Sigmoid colon (tissue), 7 donors: ENCODE measurements at places on chromosomes 13 and 19. TPM values are rescaled to one million over a fixed set of nuclear protein-coding genes. Genes with fewer than 3 reads are reported as not detected.

DNA sequence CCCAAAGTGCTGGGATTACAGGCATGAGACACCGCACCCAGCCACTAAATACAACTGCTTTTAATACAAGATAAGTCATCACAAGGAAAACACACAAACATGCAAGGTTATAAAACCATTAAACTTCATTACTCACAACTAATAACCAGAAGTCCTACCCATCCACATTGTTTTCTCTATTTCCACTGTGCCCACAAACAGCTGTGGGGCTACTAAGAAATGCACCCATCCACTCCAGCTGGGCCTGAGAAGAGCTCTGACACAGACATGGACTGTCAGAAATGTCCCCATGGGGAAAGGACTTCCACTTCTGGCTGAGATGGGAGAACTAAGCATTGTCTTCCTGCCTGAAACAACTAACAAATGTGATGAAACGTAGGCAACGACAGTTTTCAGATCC is 17.2 kb downstream of the SAFB2 start:
- no peak overlapping the region for H3K4me3 ChIP-seq
- H3K27ac ChIP-seq: no peak overlapping the region
- no peak for DNase-seq
- peaks cover 34% of the 10 kb centered on the region for H3K36me3 ChIP-seq
- H3K27me3 ChIP-seq: no peaks in the 10 kb centered on the region

DNA sequence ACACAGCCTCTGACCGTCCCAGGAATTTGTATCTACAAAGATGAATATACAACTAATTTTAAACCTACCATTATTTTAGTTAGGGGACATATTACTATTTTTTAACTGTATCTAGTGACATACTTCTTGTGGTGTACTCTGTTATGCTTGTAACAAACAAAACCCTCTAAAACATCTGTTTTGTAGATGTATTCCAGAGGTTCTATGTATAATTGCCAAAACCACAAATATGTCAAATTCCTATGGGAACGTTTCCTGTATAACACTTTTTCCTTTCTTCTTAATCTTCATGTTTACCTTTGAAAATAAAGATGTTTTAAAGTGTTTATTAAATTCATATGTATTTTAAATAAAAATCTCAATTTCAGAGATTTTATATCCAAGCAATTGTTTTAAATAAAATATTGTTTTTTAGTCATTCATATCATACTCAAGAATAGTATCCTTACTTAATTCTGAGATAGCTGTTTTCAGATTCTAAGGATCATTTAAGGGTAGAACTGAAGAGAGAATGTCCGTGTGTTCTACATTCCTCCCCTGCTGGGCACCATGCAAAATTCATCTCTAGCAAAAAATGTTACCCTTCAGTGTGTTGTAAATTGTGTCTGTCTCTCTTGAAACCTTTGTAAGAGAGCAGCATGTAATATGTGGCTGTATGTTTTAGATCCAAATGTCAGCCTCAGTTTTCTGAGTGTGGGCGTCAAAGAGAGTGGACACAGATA is 1327.7 kb downstream of the EFNB2 start:
- no peaks in the 10 kb centered on the region for H3K27me3 ChIP-seq
- DNase-seq: no peak

- no peaks in the 10 kb centered on the region for H3K36me3 ChIP-seq
- DNase-seq: peak; percentile 13
- peaks cover 46% of the 10 kb centered on the region for H3K27me3 ChIP-seq
These were observed 9.8 kb downstream of the CHST8 start for GRCh38 chr19:33631609-33631973.

DOCK6 gene
- total RNA-seq: 17.1 TPM

LIM2 gene
- total RNA-seq: not detected

DNA sequence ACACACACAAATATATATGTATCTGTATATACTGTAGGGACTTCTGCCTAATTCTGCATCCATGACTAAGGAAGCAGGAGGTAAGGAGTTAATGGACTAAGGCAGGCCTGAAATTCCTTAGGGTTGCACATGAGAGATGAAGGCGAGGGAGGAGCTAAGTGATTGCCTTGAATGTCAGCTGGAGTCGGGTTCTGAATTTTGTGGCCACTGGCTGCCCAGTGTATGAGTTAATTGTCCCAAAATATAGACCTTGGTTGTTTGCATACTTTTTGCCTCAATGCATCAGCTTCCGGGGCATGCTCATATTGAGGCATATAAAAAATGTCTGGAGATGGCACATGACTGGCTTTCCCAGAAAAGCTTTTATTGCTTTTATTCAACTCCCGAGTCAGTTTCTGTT is 245.5 kb downstream of the TDRD3 start:
- no peak for DNase-seq
- H3K36me3 ChIP-seq: no peaks in the 10 kb centered on the region
- no peak overlapping the region for H3K4me3 ChIP-seq
- H3K27ac ChIP-seq: no peak overlapping the region
- no peaks in the 10 kb centered on the region for H3K4me1 ChIP-seq

GRCh38 chr13:85441975-85442374 is 357.2 kb downstream of the SLITRK6 start:
- H3K4me1 ChIP-seq: no peaks in the 10 kb centered on the region
- no peak for DNase-seq
- H3K36me3 ChIP-seq: no peaks in the 10 kb centered on the region
- no peak overlapping the region for H3K27ac ChIP-seq
- no peaks in the 10 kb centered on the region for H3K27me3 ChIP-seq

- H3K27me3 ChIP-seq: no peaks in the 10 kb centered on the region
- no peak overlapping the region for H3K4me3 ChIP-seq
- peak overlapping the region; percentile 50 for H3K27ac ChIP-seq
- no peaks in the 10 kb centered on the region for H3K36me3 ChIP-seq
These were observed 807.1 kb downstream of the DIAPH3 start for GRCh38 chr13:59356607-59357006.

EHD2 gene
- total RNA-seq: 70.2 TPM

DNA sequence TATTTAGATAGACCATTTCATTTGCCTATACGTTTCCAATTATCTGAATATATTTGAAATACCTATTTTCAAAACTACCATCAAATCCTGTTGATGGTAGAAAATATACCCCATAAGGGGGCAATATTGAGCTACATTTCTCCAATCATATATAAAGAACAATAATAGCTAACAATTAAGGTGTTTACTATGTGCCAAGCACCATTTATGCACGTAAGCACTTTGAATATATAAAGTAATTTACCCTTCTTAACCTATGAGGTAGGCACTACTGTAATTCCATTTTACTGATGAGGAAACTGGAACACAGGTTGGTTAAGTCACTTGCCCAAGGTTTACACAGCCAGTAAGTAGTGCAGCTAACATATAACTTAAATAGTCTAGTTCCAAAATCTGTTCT is 79.2 kb downstream of the UBL3 start:
- no peak overlapping the region for H3K4me3 ChIP-seq
- peaks cover 12% of the 10 kb centered on the region for H3K36me3 ChIP-seq
- DNase-seq: no peak
- H3K4me1 ChIP-seq: no peaks in the 10 kb centered on the region
- no peak overlapping the region for H3K27ac ChIP-seq

DNA sequence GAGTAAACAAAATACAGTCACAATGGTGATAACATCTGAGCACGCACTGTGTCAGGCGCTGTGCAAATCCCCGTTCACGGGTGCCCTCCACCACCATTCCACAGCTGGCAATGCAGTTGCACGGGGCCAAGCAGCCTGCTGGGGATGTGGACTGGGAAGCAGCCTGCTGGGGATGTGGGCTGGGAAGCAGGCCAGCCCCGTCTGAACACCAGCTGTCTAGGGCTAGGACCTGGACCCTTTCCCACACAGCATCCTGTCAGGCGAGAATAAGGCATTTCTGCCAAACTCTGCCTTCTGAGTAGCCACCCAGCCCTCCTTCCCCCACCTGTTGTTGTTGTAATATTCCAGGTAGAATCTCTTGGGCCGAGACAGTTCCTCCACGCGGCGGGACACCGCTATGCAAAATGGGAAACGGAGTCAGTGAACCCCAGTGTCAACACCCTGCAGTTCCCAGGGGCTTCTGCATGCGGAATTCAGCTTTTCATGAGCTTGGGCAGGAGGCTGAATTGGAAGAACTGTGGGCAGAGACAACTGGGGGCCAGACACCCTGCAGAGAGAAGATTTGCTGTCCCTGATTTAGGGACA is 27.8 kb upstream of the MIER2 start:
- DNase-seq: peak; percentile 86
- H3K4me1 ChIP-seq: no peaks in the 10 kb centered on the region
- no peak overlapping the region for H3K4me3 ChIP-seq
- H3K27me3 ChIP-seq: peaks cover 44% of the 10 kb centered on the region

ZNF793 gene
- 6.1 TPM for total RNA-seq

POSTN gene
- total RNA-seq: 33.2 TPM

NFKBIB gene
- total RNA-seq: 13.8 TPM

DNA sequence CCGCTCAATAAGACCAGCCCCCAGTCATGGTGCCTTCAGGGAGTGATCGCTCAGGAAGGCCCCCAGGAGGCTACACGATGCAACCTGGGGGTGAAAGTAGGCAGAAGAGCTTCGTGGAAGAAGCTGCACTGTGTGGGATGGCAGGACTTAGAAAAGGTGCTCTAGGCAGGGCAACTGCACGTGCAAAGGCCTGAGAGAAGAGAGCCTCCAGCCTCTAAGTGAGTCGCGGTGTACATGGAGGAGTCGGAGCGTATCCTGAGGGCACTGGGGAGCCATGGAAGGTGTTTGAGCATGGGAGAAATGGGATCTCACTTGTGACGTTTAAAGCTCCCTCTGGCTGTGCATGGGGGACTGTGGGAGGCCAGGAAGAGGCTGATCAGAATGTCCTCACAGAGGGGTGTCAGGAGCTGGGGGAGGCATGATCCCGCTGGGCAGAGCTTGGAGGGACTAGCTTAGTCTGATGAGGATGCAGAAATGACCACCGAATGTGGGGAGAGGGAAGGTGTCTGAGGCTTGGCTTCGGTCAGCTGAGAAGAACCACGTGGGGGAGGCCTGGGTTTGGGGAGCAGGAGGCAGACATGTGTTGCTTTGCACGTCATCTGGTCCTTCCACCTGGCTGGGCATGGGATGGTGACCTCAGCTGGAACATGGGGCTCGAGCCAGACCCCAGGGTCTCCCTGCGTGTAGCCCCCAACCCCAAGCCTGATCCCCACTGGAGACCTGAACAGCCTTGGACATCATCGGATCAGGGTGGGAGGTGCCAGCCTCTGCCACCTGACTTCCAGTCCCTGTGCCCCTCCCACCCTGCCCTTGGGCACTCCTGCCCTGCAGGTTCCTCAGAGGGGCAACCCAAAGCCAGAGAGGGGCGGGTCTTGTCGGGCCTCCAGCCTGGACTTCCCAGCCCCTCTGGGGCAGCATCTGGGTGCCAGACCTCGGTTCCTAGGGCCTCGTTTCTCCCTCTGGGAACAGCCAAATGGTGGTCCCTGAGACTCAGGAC is 1.1 kb downstream of the APC2 start:
- H3K36me3 ChIP-seq: no peaks in the 10 kb centered on the region
- H3K4me3 ChIP-seq: no peak overlapping the region
- H3K27me3 ChIP-seq: peaks cover 100% of the 10 kb centered on the region
- no peak for DNase-seq

FFAR1 gene
- not detected for total RNA-seq

SCGB2B2 gene
- total RNA-seq: 0.68 TPM

DNA sequence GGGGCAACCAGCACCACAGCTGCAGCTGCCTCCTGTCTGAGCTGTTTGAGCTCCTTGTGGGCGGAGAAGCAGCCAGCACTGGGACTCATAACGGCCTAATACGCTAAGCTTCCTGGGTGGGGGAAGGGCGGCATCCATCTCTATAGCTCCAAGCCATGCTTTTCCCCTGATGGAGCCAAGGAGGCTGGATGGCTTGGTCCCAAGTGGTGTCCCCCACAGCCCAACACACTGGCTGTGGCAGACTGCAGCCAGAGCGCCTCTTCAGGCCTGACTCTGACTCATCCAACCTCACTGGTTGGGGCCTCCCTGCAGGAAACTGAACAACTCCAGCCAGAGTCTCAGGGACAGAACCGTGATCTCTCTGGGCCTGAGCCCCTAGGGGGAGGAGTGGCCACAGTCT is 537.3 kb downstream of the SUCLA2 start:
- DNase-seq: no peak
- no peak overlapping the region for H3K4me3 ChIP-seq
- H3K27ac ChIP-seq: no peak overlapping the region

GRCh38 chr13:28412981-28413380 is 81.9 kb downstream of the FLT1 start:
- H3K4me3 ChIP-seq: no peak overlapping the region
- no peaks in the 10 kb centered on the region for H3K36me3 ChIP-seq
- DNase-seq: no peak
- H3K4me1 ChIP-seq: no peaks in the 10 kb centered on the region

DNA sequence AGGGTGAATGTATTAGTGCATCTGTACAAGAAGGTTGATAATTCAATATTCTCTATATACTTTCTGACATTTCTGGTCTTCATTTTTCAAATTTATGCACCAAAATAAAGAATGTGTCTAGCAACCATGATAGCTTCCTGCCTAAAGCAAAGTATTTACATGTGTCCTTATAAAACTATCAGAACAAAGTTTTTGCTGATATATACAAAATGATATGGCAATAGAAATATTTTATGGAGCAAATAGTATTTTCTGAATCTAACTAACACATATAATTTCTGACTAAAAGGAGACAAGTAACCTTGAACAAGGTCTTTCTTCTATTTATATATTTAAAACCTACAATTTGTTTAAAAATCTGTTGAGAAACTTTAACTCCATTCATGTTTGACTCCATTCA is 184.9 kb downstream of the DIAPH3 start:
- DNase-seq: no peak
- H3K4me3 ChIP-seq: no peak overlapping the region
- no peaks in the 10 kb centered on the region for H3K36me3 ChIP-seq
- H3K4me1 ChIP-seq: no peaks in the 10 kb centered on the region

DNA sequence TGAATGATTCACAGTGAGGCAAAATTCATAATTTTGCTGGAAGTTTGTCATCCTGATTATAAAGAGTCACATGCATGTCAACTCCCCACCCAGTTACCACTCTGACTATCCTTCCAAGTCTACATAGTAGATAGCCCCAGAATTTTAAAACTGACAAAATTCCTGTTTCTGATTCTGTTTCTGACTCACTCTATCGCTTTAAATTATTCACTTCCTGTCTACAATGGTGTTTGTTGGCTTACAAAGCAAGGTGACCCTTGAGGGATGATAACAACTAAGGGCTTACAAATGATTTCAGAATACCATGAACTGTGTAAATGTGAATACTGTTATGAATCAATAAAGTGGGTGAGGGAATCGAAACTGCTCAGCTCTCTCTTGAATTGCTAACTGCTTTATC is 98.7 kb upstream of the KL start:
- no peaks in the 10 kb centered on the region for H3K27me3 ChIP-seq
- no peak overlapping the region for H3K4me3 ChIP-seq
- H3K27ac ChIP-seq: no peak overlapping the region
- H3K4me1 ChIP-seq: no peaks in the 10 kb centered on the region
- DNase-seq: no peak
